ENCODE measurements at places on chromosomes 3 and 15.

GRCh38 chr3:132726341-132726823 is 4.2 kb upstream of the NPHP3 start:
- DNase-seq, result no peak

- DNase-seq, result no peak
These were observed 28.6 kb downstream of the RLBP1 start for GRCh38 chr15:89192766-89193165.

- DNase-seq, result no peak
These were observed 749.6 kb downstream of the AGBL1 start for GRCh38 chr15:86829245-86829644.

DNA sequence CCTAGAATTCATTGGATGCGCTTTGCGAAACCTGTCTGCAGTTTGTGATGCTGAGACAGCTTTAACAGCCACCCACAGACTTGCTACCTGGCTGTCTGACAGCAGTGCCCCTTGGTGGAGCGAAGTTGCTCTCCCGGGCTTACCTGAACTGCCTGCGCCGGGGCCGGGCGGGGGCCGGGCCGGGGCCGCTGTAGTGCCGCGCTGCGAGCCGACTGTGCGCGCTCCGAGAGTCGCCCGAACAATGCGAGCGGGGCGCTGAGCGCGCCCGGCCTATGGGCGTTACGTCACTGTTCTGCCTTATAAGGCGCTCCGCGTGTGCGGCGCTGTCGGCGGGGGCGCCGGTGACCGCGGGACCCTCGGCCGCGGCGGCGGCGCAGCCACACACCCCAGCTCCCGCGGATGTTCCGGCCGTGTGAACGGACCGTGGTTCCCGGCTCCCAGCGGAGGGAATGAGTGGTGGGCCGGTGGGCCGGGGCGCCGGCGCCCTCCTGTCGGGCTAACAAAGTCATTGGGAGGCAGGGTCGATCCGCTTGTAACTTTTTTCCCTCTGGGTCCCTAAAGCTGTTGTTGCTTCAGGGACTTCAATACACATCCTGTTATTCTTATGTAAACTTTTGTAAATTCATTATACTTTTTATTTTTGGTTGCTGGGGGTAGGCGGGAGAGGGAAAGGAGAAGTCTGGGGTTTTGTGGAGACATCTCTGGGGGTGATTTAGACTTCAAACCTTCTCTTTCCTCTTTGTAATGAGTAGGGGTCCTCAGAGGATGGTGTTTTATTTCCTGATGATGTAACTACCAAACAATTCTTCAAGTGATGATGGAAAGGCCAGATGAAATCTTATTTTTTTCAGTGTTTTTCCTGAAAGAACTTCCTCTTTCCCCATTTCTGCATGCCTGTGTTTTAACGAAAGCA is 58.5 kb downstream of the CMSS1 start:
- peak; percentile 57 for DNase-seq

- DNase-seq, result no peak
These were observed 42.3 kb downstream of the TM4SF18 start for GRCh38 chr3:149291178-149291577.

DNA sequence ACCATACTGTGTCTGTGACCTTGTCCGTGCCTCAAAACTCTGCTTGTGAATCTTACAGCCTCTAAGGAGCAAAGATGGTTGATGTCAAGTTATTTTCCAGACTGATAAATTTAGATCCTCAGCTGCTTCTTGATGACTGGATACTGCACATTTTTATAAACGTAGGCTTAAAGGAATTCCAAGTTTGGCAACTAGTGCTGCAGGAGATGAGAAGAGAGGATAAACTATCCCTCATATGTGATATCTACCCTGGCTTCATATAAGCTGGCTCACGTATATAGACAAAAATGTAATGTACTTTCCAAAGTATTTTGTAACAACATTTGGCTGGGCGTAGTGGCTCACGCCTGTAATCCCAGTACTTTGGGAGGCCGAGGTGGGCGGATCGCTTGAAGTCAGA is 89.6 kb downstream of the GMPS start:
- no peak for DNase-seq

- no peak for DNase-seq
These were observed 775.4 kb downstream of the ROBO1 start for GRCh38 chr3:78992400-78992799.

- DNase-seq, result peak; percentile 12
These were observed 4.3 kb upstream of the MTFMT start for GRCh38 chr15:65033659-65034269.

DNA sequence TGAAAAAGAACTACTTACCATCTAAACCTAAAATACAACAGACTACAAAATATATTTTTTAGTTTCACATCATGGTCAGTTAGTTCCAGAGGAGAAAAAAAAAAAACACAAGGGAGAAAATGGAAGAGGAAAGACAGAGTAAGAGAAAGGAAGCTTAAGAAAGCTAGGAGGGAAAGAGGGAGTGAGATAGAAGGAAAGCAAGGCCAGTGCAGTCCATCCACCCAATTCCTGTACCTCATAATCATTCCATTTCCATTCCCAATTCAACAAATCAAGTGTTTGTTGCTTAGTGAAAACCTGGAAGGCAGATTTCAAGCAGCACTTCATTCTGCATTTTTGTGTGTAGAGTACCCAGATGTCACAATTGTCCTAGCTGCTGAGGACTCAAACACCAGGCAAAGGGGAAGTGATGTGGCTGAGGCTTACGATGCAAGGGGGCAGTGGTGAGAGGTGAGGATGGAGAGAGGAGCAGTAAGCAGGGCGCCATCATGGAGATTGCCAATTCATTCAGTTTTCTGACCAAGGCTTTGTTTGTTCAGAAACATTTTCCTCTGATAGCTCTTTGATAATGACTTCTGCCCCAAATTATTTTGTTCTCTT is 83.6 kb upstream of the GSK3B start:
- no peak for DNase-seq

DNA sequence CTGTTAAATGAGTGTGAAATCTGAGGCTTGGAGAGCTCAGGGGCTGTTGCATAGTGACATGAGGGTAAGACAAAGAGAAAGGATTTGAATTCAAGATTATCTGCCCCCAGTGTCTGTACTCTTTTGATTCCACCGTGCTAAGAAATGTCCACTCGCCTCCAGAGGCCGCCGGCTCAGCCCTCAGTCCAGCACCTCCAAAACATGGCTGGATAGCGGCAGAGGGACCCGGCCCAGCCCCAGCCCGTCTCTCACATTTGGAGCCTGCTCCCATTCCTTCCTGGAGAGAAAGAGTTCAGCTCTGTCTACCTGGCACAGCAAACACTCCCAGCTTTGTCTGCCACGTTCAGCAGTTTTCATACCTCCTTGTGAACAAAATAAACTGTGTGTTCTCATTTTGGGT is 84.8 kb upstream of the IQSEC1 start:
- DNase-seq, result no peak

DNA sequence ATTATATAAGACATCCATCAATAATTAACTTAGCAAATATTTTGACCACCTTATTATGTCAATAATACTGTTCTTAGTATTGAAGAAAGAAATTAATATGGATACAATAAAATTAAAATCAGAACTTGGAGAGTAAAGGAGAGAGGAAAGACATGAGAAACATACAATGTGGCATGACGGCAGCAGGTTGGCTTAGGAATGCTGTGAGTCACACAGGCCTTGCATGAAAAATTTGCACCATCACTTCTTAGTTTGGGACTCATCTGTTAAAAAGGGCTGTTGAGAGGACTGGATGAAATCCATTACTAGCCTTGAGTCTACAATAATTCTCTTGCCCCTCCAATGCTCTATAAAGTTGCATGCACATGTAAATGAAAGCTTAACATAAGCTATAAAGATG is 880.8 kb downstream of the ROBO1 start:
- no peak for DNase-seq

GRCh38 chr3:57382933-57383332 is 90.4 kb upstream of the ASB14 start:
- no peak for DNase-seq

GRCh38 chr3:194824701-194825111 is 139.0 kb downstream of the FAM43A start:
- DNase-seq, result no peak

DNA sequence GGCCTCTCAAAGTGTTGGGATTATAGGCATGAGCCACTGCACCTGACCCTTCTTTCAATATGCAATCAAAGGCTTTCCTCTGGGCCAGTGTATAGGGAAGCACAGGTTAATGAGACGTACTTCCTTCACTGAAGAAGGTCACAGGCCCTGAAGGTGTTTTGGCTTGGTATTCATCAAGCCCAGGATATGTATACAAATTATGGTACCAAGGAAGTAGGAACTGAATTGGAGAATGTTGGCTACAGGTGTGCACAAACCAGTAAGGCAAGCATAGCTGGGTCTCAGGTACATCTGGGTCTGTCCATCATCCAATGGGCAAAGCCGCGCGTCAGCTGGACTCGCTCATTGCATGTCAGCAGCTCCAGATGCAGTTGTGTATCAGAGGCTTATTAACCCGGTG is 237.9 kb downstream of the ADAMTS17 start:
- no peak for DNase-seq

GRCh38 chr3:141323936-141324704 is 44.2 kb upstream of the ZBTB38 start:
- DNase-seq, result no peak

DNA sequence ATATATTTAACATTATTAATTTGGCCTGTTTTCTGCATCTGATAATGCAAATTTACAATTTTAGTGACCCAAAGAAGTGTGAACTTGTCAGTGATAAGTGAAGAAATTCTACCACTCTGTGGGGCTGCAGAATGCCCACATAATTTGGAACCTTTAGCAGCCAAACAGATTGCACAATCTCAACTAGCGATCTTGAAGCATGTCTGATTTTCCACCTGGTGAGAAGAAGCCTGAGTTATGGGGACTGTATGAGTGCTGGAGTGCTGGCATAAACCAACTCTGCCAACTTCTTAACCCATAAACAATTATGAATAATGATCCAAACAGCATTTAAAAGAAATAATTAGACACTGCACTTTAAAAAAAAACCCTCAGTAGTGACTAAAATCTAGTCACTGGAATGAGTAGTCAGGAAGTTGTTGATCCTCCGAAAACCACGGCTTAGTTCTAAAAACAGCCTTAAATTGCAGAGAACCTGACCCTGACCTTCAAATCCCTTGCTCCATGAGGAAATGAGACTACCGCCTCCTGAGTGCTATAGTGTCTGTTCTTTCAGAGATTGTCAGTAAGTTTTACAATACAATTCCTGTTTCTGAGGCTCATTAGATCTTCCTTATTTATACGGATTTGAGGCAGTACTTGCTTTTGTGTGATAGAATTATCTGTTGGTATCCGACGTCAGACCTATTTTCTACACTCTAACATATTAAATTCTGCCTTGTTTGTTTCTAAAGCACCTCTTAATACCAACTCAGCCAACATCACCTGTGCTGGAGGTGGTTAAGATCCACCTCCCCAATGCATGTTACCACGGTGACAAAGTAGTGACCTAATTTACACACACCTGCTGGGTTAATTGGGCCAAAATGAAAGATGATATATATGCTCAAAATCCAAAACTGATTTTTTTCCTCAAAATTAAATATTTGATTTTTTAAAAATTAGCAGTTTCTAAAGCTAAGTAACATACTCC is 267.7 kb downstream of the ZBTB20 start:
- DNase-seq, result no peak

- DNase-seq, result no peak
These were observed 139.3 kb downstream of the NFKBIZ start for GRCh38 chr3:101988596-101988995.

DNA sequence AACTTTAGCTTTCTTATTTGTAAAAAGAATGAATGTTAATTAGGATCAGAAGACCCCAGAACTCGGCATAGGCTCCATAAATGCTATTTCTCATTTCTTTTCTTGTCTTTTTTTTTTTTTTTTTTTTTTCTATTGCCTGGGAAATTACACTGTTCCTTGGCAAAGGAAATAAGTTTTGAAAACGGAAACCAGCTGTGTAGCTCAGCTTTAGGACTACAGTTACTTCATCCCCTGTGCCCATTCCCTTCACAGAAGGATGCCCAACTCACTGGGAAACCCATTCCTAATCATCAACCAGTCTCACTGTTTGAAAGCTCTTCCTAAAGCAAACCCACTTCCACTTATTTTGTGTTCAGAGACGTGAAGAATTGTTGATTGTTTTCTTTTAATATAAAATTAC is 254.0 kb upstream of the IL12A start:
- DNase-seq, result no peak

DNA sequence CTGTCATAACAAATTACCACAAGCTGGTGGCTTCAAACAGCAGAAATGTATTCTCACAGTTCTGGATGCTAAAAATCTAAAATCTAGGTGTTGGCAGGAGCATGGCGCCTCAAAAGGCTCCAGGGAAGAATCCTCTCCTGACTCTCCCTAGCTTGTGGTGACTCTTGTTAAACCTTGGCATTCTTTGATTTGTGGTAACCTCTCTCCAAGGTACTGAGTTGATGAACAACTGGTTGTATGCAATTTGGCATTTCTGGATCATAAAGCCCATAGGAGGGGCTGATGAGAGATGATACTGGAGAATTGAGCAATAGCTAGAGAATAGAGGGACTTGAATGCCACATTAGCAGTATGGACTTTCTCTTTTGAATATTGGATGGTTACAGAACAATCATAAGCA is 821.8 kb downstream of the TBL1XR1 start:
- no peak for DNase-seq

DNA sequence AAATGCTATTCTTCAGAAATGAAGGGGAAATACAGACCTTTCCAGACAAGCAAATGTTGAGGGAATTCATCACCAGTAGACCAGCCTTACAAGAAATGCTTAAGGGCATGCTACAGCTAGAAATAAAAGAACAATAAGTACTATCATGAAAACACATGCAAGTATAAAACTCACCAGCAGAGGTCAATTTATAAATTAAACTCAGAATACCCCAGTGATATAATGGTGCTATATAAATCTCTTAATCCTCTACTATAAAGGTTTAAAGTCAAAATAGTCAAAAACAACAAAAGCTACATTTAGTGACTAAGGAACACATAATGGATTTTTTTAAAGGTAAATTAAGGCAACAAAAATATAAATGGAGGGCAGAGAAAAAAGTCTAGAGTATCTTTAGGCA is 142.5 kb downstream of the CPNE4 start:
- DNase-seq, result no peak

- DNase-seq, result no peak
These were observed 181.2 kb downstream of the NECTIN3 start for GRCh38 chr3:111252779-111253178.

DNA sequence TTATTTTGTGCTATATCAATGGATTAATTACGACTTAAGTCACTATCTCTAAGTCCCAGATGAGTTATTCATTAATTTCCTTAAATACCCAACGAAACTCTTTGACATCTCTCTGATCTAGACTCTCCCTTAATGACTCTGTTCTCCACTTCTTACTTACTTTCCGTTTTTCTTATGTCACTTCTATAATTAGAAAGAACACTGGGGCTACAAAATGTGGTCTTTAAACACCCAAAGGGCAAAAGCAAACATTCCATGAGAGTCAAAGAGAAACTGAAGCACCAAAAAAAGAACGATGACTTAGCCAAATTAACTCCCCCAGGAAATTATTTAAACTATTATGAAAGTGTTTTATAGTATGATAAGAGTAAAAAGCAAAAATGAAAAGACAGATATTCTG is 166.4 kb upstream of the UBE2E2 start:
- DNase-seq, result no peak

All from T follicular helper cell (primary cell).